Dermis microvascular lymphatic vessel endothelial cell (primary cell): ENCODE measurements at places on chromosomes 11 and 22. TPM values are rescaled to one million over a fixed set of nuclear protein-coding genes. Genes with fewer than 3 reads are reported as not detected.

PRR14L gene
- 15.3 and 17.4 TPM in 2 replicates for total RNA-seq

VWCE gene
- total RNA-seq, result 2.3 and 3.3 TPM in 2 replicates

TBX10 gene
- not detected in 2 replicates for total RNA-seq

TRIM21 gene
- 25.9 and 29.1 TPM in 2 replicates for total RNA-seq

BTG4 gene
- total RNA-seq, result not detected in 2 replicates

TYR gene
- total RNA-seq, result not detected in 2 replicates

SLC5A1 gene
- under 0.01 TPM in 2 replicates for total RNA-seq

CFAP300 gene
- total RNA-seq, result not detected in 2 replicates

RASSF10 gene
- 4.8 and 11.8 TPM in 2 replicates for total RNA-seq

PLAAT4 gene
- total RNA-seq, result 2.3 and 7.0 TPM in 2 replicates

SEC14L6 gene
- under 0.01 and 0.13 TPM in 2 replicates for total RNA-seq

ABTB2 gene
- total RNA-seq, result 0.13 and 0.25 TPM in 2 replicates

JAML gene
- under 0.01 and 0.13 TPM in 2 replicates for total RNA-seq
